ENCODE measurements at places on chromosomes 11 and 22. TPM values are rescaled to one million over a fixed set of nuclear protein-coding genes. Genes with fewer than 3 reads are reported as not detected.

GRCh38 chr11:19407677-19408270, 167.0 kb upstream of the E2F8 start:
- DNase-seq, result no peak

GRCh38 chr11:113417428-113417827, 29.8 kb downstream of the ANKK1 start:
- no peak for DNase-seq

The OR10A2 gene
- not detected for total RNA-seq

The APOBEC3B gene
- 1.8 TPM for total RNA-seq

The GP1BB gene
- 5.4 TPM for total RNA-seq

Data from mucosa of gallbladder (tissue), 1 donor.